ENCODE measurements at places on chromosomes 1 and 21.

GRCh38 chr1:37602750-37603694, 7.3 kb upstream of the GNL2 start:
- no peak for DNase-seq

GRCh38 chr1:26288311-26288941, 8.5 kb downstream of the SH3BGRL3 start:
- peak; percentile 26 for DNase-seq

DNA sequence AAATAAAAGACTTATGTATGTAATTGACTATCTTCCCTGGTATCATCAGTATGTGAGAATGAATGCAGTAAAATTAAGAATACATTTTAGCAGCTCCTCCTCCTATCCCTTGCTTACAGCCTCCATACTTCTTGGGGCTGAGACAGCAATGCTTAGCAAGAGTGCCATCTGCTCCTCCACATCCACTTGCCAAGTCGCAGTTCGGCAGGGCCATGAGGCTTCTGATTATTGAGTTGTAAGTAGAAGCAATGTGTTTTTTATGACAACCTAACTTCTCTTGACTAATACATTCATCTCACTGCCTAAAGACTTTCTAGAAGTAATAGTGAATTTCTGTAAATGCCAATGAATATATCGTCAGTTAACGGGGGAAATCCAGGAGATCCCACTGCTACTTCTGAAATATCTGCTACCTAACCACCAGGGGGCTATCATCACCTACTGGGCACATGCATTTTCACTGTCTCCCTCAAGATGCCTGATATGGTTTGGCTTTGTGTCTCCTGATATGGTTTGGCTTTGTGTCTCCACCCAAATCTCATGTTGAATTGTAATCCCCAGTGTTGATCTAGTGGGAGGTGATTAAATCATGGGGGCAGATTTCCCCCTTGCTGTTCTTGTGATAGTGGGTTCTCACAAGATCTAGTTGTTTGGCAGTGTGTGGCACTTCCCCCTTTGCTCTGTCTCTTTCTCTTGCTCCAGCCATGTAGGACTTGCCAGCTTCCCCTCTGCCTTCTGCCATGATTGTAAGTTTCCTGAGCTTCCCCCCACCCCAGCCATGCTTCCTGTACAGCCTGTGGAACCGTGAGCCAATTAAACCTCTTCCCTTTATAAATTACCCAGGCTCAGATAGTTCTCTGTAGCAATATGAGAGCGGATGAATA, 59.6 kb downstream of the EXTL2 start:
- DNase-seq, result peak; percentile 6

DNA sequence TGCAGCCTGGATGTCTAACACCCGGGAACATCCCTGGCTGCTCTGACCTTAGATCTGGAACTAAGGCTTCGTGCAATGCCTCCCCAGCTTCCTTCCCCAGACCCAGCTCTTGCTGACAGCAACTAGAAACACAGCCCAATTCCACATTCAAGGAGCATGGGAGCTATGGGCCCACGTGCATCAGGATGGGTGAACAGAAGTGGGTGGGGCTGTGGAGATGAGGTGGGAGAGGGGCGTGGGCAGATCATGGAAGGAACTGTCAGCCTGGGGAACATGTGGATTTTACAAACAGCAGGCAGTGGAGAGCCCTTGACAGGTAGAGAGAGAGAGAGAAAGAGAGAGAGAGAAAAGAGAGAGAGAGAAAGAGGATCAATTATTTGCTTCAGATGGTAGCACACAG, 231.6 kb downstream of the MATN1 start:
- no peak for DNase-seq

DNA sequence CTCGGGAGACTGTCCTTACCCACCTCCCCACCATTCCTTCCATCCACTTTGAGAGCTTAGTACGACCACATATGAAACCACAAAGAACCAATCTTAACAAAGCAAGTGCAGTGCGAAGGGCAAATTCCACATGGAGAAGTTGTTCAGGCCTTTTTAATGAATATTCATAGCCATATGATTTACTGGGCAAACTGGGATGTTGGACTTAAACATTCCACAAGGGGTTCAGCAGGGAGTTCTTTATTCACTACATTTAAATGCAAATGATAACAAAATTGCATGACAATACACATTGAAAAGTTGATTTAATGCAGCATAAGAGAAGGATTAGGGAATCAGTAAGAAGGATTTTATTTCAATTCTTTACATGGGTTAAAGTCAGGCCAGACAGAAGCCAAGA, 14.7 kb downstream of the NMNAT2 start:
- no peak for DNase-seq

GRCh38 chr1:173212952-173213491, 5.9 kb upstream of the TNFSF4 start:
- DNase-seq, result no peak

DNA sequence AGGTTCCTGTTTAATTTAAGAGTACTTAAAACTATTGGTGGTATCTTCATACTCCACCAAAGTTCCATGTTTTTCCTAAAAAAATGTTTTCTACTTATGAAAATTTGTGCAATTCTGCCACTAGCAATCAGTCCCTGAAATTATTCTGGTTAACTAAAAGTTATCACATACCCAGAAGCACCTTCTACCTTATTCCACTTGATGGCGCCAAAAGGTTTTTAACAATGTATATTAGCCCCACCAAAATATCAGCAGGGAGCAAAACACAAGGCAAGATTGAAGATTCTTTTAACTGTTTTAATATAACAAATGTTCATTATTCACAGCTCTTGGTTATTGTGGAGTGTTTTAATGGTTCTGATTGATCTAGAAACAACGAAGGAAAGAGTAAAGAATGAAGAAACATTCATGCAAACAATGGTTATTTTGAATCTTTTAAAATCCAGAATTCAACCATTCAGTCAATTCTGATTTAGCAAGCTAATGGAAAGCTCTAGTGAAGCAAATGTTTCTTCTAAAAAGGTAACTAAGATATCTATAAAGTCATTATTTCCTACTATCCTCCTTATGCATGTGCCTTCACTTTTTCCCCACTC, 67.2 kb downstream of the TTLL7 start:
- no peak for DNase-seq

- no peak for DNase-seq
Measured at GRCh38 chr1:9340172-9340854, 47.6 kb downstream of the SPSB1 start.

DNA sequence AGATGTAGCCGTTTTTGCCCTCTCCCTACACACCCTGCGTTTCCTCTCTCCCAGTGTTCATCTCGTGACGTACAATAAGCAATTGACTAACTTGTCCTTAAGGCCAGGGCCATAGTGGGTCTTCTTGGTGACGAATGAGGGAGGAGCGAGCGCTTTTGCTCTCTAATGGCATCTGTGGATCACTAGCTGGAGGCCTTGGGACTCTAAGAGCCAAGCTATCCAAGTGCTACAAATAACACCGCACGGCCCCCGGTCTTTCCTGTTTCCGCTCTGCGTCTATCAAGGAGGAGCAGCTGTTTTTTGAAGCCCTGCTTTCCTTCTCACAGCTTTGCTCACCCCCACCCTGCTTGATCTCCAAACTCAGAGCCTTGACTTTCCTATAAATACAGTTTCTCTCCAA, 25.2 kb downstream of the EVA1C start:
- no peak for DNase-seq

GRCh38 chr1:34178072-34178471, 1.4 kb downstream of the C1orf94 start:
- DNase-seq, result no peak

DNA sequence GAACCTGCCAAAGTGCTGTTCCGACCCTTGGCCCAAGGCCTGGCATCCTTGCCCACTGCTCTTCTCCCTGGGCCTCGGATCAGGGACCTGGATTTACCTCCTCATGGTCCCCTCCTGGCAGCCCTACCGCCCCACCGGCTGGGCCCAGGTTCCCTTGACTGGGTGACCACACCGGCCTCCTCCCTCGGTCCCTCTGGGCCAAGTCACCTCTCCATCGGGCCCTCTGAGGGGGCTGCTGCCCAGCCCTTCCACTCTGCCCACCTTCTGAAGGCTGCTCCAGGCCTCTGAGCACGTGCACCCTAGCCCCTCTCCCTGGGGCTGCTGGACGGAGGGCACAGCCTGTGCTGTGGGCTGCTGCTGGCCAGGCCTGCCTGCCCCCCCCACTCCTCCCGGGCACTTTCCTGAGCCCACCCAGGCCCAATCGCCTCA, 9.3 kb upstream of the MMEL1 start:
- DNase-seq, result no peak

GRCh38 chr1:205962821-205963221, 19.6 kb upstream of the SLC26A9 start:
- no peak for DNase-seq

DNA sequence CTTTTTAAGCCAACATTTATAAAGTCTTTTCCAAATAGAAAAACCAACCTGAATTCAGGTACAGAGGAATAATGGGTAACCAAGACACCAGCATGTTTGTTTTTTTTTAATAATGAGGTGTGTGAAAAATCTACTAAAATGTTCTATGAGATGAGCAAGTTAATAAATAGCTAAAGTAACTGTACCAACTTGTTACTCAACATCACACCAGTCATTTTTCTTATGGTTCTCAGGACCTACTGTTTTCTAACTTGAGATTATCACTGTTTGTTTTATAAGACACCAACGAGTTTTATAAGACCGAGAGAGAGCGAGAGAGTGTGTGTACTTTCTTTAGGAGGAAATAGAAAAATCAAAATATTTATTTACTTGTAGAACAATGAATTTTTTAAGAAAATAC, 12.4 kb downstream of the ELK4 start:
- DNase-seq, result no peak

DNA sequence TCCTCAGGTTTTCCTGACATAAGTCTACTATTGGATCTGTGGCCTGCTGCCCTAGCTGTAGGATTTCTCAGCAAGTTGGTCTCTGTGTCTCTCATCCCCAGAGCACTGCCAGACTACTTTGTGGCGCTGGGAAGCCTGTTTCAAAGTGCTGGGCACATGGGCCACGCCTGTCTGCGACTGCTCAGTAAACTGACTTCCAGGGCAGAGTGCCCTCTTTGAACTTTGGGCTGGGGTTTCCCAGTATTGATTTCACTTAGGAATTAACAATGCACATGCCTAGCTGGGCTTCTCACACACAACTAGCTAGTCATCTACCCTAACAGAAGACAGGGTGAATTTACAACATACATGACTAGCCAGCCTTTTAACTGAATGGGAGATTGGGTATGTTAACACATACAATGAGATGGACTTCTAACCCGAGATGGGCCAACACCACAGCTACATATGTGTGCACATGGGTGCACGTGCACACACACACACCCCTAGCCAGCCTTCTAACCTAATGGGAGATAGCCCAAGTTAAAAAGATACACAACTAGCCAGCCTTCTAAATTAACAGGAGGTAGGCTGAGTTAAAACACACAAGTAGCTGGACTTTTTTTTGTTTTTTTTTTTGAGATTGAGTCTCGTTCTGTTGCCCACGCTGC, 6.9 kb upstream of the TRIM17 start:
- no peak for DNase-seq
